ENCODE measurements at places on chromosomes 2 and 18. TPM values are rescaled to one million over a fixed set of nuclear protein-coding genes. Genes with fewer than 3 reads are reported as not detected.

Gene CHN1
- 1.8 TPM for total RNA-seq

Gene ST6GAL2
- not detected for total RNA-seq

Gene POLE4
- 49.0 TPM for total RNA-seq

Gene SGPP2
- 0.31 TPM for total RNA-seq

Gene C2orf15
- 5.7 TPM for total RNA-seq

Gene TET3
- 30.1 TPM for total RNA-seq

Gene EN1
- not detected for total RNA-seq
